ENCODE measurements at places on chromosomes 5 and 9.

DNA sequence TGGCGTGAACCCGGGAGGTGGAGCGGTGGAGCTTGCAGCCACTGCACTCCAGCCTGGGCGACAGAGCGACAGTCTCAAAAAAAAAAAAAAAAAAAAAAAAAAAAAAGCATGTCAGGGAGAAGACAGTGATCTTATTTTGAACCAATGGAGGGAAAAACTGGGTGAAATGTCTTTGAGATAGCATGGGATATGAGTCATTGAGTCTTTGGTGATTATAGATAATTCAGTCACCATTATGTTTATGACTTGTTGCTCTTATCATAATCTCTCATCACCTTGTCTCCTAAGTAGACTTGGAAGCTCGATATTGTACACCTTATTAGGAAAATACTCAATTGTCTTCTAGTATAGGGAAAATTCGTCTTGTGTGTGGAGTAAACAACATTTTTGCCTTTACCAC, 55.1 kb upstream of the KDM4C start:
- no peak for DNase-seq

- no peak for DNase-seq
These were observed 581.8 kb upstream of the WWC1 start for GRCh38 chr5:167709625-167710024.

DNA sequence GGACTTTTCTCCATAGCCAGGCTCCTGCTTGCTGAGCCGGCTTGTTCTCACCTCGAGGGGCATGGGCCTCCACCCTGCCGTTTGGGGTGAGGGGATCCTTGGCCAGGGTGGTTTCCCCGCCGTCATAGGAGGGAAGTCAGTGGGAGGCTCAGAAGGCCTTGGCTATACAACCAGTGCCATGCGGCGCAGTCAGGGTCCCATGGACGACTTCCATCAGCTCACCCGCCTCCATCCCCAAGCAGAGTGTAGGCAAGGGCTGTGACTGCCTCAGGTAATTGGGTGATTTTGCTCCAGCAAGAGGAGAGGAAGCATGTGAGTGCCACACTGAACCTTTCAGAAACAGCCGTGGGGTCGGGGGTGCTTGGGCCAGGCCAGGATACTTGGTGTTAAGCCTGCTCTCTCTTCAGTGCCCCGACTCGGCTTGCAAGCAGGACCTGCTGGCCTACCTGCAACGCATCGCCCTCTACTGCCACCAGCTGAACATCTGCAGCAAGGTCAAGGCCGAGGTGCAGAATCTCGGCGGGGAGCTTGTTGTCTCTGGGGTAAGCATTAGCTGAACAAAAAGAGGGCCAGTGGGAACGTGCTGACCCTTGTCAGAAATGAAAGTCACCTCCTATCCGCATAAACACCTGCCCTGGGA, 57.2 kb upstream of the LRRTM2 start:
- DNase-seq, result no peak

GRCh38 chr5:135718151-135718550, 116.3 kb upstream of the SLC25A48 start:
- DNase-seq, result no peak

DNA sequence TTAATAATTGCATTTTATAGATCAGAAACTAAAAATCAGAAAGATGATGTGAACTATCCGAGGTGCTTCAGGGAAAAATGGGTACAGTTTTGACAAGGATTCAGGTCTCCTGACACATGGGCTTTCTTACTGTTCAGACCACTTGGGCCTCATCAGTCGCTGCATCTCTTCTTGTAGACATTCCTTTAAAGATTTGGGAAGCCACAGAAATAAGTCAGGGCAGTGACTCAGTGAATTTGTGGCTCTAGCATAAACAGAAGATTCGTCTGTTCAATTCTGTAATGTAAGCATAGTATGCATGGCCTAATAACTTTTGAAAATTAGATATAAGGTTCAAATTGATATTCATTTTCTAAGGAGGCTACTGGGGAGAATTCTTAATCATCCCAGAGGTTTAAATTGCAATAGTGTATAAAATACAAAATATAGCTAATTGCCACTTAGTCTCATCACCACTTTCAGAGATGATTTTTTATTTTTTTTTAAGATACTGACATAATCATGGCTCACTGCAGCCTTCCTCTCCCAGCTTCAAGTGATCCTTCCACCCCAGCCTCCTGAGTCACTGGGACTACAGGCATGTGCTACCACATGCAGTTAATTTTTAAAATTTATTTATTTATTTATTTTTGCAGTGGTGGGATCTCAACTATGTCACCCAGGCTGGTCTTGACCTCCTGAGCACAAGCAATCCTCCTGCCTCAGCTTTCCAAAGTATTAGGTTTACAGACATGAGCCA, 48.9 kb downstream of the RASEF start:
- no peak for DNase-seq

DNA sequence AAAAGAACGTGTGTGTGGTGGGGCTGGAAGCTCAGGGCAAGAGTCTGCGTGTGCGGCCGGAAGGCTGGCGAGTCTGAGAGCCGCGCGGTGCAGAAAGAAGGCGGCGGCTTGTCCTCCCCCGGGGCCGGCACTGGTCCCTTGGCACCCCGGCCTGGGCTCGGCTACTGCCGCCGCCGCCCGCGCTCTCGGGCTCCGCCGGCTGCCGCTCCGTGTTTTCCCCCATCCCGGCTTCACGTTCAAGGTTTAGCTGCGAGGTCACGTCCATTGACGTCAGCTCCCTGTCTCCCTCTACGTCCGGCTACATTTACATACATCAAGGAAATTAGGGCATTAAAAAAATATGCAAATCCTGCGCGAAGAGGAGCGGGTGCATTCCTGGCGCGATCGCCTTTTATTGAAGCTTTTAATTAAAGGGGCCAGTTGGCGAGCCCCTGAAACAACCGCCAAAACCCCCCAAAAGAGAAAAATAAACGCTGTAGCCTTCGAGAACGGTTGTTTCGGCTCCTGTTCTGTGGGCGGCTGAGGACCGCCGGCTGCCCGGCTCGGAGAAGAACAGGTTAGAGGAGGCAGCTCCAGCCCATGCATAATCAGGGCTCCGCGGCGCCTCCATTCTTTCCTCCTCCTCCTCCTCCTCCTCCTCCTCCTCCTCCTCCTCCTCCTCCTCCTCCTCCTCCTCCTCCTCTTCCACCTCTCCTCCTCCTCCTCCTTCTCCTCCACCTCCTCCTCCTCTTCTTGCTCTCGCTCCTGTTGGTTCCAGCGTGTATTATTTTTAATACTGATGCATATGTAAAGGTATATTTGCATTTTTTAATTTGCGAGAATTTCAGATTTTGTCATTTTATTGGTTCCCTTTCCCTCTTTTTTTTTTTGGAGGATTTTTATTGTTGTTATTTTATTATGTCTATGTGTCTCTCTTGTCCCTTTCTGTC, 207.0 kb downstream of the MEF2C start:
- DNase-seq, result no peak

- DNase-seq, result no peak
These were observed 150.0 kb downstream of the CDC42SE2 start for GRCh38 chr5:131413605-131414559.

GRCh38 chr9:134818591-134818990, 62.0 kb upstream of the FCN2 start:
- no peak for DNase-seq

GRCh38 chr5:5685737-5686136, 263.3 kb downstream of the ICE1 start:
- no peak for DNase-seq

DNA sequence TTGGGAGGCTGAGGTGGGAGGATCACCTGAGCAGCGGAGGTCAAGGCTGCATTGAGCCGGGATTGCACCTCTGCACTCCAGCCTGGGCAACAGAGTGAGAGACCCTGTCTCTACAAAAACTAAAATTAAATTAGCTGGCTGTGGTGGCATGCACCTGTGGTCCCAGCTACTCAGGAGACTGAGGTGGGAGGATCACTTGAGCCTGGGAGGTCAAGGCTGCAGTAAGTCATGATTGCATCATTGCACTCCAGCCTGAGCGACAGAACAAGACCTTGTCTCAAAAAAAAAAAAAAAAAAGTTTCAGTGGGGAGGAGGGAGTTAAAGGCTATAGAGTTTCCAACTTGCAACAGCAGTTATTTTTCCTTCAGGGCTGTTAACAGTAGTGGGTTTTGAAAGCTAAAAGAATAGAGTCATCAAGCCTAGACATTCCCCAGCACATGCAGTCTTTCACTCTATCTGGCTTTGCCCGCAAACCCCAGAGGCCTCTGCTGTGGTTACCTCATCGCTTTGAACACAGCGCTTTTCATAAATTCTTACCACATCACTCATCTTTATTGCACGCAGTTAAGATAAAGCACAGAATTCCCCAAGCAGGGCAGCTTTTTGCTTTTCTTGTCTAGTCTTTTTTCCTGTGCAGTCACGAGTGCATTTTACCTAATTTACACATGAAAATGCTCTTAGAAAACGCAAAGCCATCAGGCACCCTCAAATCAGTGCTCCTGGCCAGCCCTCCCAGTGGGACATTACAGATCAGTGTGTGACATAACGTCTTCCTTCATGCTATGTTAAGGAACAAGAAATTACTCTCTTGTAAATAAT, 8.7 kb upstream of the SLC2A8 start:
- DNase-seq, result peak; percentile 77

DNA sequence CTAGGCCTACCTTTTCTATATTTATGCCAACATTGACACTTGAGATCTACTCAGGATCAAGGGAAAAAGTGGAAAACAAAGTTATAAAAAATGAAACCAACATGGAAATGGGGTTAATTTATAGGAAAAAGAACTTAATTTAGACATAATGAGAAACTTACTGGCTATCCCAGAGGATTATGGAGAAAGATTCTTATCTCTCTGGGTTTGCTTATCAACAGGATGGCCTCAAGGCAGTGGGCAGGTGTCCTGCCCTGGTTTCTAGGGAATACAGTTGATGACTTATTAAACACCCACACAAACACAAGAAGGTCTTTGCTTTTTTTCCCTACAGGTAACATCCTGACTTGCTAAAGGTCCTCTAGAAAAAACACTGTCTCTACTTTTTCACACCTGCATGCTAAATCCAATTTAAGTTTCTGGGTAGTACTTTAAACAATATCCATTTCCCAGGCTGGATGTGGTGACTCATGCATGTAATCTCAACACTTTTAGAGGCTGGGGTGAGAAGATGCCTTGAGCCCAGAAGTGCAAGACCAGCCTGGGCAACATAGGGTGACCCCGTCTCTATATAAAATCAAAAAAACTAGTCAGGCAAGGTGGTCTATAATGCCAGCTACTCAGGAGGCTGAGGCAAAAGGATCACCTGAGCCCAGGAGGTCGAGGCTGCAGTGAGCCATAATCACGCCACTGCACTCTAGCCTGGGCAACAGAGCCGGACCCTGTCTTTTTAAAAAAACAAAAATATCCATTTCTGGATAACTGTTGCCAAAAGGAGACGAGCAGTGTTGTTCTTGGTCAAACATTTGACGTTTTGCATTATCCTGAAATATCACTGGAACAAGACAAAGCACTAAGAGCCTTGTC, 6.6 kb upstream of the ZNF608 start:
- DNase-seq, result no peak

DNA sequence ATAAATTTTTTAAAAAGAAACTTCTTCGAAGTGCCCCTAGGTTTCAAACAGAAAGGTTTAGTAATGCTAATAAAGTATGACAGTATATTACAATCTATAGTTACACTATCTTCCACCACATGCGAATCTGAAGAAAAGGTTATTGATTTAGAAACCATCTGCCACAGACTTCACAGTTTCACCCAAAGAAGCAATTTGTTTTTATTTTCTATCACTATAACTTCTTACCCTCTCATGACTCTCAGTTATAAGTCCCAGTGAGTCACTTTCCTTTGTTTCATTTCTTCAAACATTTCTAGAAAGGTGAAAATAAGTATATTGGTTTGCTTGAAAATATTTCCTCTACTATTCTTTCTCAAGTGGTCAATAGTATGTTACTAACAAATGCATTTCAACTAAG, 93.6 kb downstream of the MCTP1 start:
- no peak for DNase-seq

DNA sequence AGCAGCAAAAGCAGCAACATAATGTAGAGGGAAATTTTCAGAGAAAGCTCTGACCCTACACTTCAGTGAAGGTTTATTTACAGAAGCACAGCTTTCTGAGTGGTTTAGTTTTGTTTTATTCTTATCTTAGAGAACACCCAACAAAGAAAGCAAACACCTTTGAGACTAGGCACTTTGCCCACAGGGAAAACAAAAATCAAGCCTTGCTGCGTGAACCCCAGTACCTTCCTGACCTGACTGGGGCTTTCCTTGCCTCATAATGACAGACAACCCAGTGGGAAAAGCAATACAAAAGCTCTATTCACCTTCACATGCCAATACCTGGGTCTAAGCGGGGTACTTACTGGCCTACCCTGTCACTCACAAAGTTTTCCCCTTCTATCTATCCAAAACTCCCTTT, 189.8 kb downstream of the HINT1 start:
- DNase-seq, result no peak

DNA sequence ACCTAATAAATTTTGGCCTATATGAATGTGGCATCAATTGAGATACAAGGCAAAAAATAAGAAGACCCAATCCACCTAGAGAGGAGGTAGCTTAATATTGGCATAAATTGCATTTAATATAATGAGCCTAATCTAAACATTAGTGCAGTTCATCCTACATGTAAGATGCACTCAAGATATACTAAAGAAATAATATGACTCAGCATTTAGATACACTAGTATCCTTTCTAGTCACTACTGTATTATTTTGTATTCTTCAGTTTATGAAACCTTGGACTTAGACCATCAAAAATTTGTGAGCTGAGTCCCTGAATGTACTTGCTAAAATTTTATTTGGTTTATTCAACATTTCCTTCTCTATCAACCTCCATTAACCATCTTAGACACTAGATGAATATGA, 104.7 kb downstream of the RAB3C start:
- DNase-seq, result no peak

- DNase-seq, result no peak
These were observed 17.9 kb downstream of the FER start for GRCh38 chr5:108765647-108766046.

GRCh38 chr9:87519461-87519860, 21.8 kb downstream of the DAPK1 start:
- DNase-seq, result no peak

- DNase-seq, result peak; percentile 70
These were observed 1.7 kb upstream of the NTMT1 start for GRCh38 chr9:129624168-129624759.

DNA sequence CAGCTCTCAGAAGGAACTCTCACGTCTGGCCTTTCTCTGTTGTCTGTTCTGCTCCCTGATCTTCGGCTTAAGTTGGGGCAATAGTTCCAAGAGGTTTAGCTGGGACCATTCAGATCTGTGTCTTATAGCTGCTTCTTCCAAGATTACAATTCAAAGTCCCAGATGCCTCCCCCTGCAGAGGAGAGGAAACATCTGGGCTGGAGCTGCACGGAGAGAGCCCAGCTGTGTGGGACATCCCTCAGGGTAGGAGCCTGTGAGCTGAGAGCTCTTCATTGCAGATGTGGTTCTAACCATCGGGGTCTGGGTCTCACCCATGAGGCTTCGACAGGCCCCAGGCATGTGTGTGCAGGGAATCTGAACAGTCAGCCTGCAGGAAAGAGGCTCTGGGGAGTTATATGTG, 9.0 kb upstream of the PHF19 start:
- DNase-seq, result no peak
